ENCODE measurements at places on chromosomes 7 and 10.

DNA sequence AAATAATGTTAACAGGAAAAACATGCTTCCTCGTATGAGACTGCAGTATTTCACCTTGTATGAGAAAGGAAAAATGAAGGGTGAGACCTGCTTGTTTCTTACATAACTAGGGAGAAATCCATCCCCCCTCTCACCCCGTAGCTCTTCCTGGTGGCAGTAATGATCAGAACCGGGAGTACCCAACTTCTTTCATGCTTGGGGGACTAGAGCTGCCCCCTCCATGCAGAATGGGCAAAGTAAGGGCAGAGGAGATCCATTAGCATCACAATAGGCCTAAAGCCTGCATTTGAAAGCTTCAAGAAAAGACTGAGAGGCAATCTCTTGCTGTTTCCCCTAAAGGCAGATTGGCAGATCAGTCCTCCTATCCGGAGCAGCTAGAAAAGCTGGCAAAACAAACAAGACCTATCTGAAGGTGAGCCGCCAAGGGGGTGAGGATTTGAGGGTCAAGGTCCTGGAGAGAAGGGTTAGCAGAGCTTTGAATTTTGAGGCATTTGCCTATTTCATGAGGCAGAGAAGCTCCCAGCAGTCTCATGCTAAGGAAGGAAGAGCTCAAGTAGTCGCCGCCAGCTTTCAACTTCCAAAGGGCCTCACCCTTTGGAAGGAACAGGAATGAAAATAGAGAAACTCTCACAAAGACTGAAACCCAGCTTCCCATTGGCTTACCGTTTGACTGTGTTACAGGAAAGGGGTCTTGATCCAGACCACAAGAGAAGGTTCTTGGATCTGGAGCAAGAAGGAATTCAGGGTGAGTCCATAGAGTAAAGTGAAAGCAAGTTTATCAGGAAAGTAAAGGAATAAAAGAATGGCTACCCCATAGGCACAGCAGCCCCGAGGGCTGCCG is 36.2 kb downstream of the BAG3 start:
- no peak for DNase-seq

DNA sequence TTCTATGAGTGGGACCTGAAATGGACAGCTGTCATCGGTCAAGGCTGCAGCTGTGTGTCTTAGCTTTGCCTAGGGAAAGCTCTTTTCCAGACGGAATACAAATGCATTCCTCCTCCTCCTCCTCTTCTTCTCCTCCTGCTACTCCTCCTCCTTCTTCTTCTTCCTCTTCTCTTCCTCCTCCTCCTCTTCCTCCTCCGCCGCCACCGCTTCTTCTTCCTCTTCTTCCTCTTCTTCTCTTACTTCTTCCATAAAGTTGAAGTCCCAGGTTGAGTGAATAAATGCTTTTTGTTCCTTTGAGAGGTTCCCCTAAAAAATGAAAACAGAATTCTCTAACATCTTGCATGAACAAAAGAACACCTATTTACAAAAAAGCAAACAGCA is 28.7 kb downstream of the KLF6 start:
- no peak for DNase-seq

DNA sequence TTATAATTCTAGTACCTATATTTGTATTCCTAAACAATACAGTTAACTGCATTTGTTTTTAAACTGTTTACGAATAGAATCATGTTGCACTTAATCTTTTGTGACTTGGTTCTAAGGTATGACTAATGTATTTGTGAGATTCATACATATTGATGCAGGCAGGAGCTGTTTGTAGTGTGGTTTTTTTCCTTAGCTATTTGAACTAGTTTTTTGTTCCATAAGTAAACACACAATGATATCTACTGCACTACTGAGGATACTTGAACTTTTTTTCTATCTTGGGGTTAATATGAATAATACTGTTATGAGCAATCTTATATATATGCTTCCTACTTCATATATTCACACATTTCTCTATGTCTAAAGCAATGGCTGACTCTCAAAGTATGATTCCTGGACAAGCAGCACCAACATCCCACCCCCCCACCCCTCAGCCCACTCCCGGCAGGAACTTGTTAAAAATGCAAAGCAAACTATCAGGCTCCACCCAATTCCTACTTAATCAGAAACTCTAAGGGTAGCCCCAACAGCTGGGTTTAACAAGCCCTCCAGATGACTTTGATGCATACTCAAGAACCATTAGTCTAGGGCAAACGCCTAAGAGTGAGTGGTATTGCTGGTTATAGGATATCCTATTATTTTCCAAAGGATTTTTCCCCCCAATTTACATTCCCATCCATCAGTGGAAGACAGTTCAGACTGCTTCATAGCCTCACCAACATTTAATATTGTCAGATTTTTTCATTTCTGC is 25.8 kb downstream of the BRAF start:
- DNase-seq = no peak

- no peak for DNase-seq
Measured at GRCh38 chr7:155000795-155001194, 2.1 kb downstream of the PAXIP1 start.

DNA sequence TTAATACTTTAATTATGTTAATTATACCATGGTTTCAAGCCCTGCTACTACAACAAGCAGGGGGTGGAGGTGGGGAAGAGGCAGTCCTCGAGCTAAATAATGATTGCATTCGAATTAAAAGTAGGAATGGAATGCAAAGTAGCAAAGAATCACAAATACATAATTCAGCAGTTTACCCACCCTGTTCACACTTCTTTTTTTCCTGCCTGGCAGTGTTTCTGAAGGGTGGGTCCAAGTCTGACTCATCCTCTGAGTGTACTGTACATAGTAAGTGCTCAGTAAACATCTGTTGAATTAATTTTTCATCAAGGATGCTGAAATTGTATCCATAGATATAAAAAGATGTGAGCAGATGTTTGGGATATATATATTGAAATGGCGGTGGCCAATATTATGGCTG is 778.8 kb downstream of the LRMDA start:
- DNase-seq = no peak

DNA sequence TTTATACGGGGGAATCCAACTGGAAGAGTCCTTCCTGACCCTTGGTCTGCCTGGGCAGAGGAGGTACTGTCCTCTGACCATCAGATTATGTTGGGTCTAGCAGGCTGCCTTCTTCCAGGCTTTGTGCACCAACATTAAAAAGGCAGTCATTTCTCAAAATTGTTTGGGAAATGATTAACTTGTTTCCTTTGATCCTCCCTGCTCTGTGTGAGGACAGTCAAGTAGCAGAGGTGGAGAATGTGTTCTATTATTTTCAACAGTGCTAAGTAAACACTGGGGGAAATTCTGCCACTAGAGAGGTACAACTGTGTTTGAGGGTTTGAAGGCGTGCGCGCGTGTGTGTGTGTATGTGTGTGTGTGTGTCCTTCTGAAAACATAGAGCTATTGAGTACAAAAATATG is 20.6 kb downstream of the ACSL5 start:
- no peak for DNase-seq

DNA sequence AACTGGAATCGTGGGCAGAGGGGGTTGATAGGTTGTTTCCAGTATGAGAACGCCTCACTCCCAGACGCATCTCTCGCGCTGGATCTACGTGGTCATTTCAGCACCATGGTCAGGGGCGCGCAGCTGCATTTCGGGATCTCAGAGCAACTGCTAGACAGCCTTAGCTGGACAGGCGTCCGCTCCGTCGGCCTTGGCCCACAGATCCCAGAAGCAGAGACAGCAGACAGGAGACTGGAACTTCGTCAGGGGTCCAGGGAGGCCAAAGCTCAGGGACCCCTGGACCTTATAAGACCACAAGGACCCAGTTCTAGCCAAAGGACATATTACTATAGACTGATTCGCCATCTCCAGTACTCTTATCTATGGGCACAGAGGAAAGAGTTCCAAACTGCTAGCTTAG is 5.3 kb downstream of the NEUROG3 start:
- DNase-seq = no peak

DNA sequence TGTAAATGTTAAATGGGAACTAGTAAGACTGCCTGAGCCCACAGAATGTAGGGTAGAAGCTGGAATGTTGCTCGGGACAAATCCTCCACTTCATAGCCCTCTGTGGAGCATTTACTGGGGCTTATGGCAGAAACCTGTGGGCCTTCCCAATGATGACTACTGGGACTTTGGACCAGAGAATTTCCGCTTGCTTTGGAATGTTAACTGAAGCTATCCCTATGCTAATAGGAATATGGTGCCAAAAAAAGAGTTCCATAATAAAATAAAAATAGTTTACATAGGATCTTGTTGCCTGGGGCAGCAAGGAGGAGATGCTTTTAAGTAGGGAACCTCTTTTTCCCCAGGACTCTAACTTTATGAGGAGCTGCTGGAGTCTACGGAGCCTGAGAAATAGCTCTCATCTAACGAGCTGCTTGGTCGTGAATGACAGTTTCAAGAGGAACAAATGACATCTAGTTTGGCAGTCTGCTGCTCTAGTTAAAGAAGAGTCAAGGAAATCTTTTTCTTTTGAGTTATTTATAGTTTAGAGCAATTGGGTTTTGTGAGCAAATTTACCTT is 5.7 kb upstream of the DYNC2I1 start:
- DNase-seq = no peak

GRCh38 chr7:81873559-81873958 is 103.7 kb upstream of the HGF start:
- DNase-seq = no peak

GRCh38 chr10:92366412-92367021 is 75.5 kb downstream of the MARCHF5 start:
- DNase-seq = no peak

DNA sequence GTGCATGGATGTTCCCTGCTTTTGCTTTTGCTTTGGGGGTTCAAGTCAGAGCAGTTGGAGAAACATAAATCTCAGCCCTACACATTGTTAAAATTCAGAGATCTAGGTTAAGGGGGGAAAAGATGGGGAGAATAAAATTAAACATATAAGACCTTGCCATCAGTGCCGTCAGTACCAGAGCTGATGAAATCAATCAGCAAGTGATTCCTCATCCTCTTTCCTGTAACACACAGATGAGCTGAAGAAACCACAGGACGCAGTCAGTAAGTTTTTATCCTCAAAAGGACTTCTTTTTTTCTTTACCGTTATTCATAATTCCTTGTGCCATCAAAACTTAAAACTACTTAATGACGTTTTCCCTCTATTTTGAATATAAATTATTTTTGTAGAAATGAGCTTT is 5.9 kb downstream of the HECW1 start:
- DNase-seq = no peak

DNA sequence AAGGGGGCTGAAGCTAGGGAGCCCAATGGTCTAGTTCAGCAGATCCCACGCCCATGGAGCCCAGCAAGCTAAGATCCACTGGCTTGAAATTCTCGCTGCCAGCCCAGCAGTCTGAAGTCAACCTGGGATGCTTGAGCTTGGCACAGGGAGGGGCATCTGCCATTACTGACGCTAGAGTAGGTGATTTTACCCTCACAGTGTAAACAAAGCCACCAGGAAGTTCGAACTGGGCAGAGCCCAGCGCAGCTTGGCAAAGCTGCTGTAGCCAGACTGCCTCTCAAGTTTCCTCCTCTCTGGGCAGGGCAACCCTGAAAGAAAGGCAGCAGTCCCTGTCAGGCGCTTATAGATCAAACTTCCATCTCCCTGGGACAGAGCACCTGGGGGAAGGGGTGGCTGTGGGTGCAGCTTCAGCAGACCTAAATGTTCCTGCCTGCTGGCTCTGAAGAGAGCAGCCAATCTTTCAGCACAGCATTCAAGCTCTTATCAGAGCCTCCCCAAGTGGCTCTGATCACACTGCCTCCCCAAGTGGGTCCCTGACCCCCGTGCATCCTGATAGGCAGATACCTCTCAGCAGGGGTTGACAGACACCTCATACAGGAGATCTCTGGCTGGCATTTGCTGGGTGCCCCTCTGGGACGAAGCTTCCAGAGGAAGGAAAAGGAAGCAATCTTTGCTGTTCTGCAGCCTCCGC is 167.8 kb downstream of the CCDC71L start:
- no peak for DNase-seq
